ENCODE measurements at places on chromosomes 1 and 21. TPM values are rescaled to one million over a fixed set of nuclear protein-coding genes. Genes with fewer than 3 reads are reported as not detected.

Gene NBPF6
- total RNA-seq = not detected

Gene HES5
- total RNA-seq = 1.3 TPM

Gene SDC3
- 3.3 TPM for total RNA-seq

Gene TP73
- 5.2 TPM for total RNA-seq

Gene TRIM62
- total RNA-seq = 3.9 TPM

Gene SH3D21
- 9.2 TPM for total RNA-seq

Gene C1orf94
- not detected for total RNA-seq

Gene NUDT4B
- total RNA-seq = not detected

Gene IGSF9
- total RNA-seq = 13.0 TPM

Gene VWA5B1
- total RNA-seq = not detected

Gene HMCN1
- 1.9 TPM for total RNA-seq

Gene PTGER3
- 0.12 TPM for total RNA-seq

Gene AGMAT
- 1.4 TPM for total RNA-seq

Gene NCF2
- 8.3 TPM for total RNA-seq

Gene STRIP1
- 20.8 TPM for total RNA-seq

Gene ADAMTS1
- total RNA-seq = 7.9 TPM

Gene OPTC
- total RNA-seq = not detected

Gene PBX1
- total RNA-seq = 31.5 TPM

Gene GPATCH2
- 6.5 TPM for total RNA-seq

Gene HFM1
- 0.08 TPM for total RNA-seq

Gene DCST1
- total RNA-seq = 0.32 TPM

Gene GPR25
- 0.32 TPM for total RNA-seq

Gene FNDC5
- total RNA-seq = not detected

Gene ETV3L
- not detected for total RNA-seq

Gene ZNF593OS
- total RNA-seq = 0.16 TPM

Gene ADCY10
- total RNA-seq = not detected

Gene PLA2G2F
- total RNA-seq = 0.04 TPM

Gene GJA9
- 0.44 TPM for total RNA-seq

Gene CFH
- total RNA-seq = 33.9 TPM

Gene SRGAP2B
- total RNA-seq = 25.9 TPM

Gene LIPI
- not detected for total RNA-seq

Gene EPHX1
- 89.7 TPM for total RNA-seq

Gene HTR1D
- total RNA-seq = not detected

Gene SLC35F3
- 0.68 TPM for total RNA-seq

Gene OXCT2
- total RNA-seq = 0.20 TPM

Gene PODN
- total RNA-seq = 2.6 TPM

Gene SLC6A9
- total RNA-seq = 46.7 TPM

Gene CHIA
- not detected for total RNA-seq

Gene NGF
- 0.52 TPM for total RNA-seq

Gene GUCA2B
- total RNA-seq = not detected

Gene RSPH1
- 0.24 TPM for total RNA-seq

Gene TEKT2
- not detected for total RNA-seq

Gene A3GALT2
- total RNA-seq = not detected

Gene SPRR1B
- total RNA-seq = 2,894 TPM

Gene PPIAL4G
- total RNA-seq = not detected

Gene NFIA
- total RNA-seq = 47.5 TPM

Gene INKA2
- 2.7 TPM for total RNA-seq

Gene CDA
- total RNA-seq = 97.6 TPM

Gene NOTCH2
- 92.0 TPM for total RNA-seq

Gene BARHL2
- total RNA-seq = not detected

Gene SLC2A5
- total RNA-seq = 5.9 TPM

Gene FBXO28
- 23.7 TPM for total RNA-seq

Gene CATSPERE
- 0.64 TPM for total RNA-seq

All from esophagus mucosa (tissue), 1 donor.